ENCODE measurements at places on chromosomes 11 and 22.

DNA sequence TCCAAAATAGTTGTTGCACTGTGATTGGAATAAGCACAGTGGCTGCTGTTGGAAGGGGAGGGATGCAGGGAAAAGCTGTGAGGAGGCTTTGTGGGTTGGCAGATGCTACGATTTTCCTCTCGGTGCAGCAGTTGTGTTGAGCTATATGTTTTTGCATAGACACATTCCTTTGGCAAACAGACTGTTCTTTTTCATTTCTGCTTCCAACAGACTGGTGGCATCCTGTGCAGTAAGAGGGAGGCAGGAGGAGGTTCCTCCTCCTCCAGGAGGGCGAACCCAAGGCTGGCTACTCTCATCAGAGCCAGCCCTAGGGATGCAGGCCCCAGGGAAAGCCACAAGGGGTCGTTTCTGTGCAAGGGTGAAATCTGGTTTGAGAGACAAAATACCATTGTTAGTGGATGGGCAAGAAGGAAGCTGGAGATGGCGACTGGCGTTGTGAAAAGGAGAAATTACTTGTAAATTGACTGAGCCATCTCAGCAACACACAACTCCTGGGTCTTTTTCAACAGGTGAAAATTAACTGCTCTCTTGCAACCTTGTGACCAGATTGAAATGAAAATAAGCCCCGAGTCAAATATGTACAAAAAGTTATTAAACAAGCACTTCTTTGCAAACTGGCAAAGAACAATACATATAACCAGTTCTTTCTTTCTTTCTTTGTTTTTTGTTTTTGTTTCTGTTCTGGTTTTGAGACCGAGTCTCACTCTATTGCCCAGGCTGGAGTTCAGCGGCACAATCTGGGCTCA, 26.5 kb upstream of the UBASH3B start:
- DNase-seq, result peak; percentile 43

DNA sequence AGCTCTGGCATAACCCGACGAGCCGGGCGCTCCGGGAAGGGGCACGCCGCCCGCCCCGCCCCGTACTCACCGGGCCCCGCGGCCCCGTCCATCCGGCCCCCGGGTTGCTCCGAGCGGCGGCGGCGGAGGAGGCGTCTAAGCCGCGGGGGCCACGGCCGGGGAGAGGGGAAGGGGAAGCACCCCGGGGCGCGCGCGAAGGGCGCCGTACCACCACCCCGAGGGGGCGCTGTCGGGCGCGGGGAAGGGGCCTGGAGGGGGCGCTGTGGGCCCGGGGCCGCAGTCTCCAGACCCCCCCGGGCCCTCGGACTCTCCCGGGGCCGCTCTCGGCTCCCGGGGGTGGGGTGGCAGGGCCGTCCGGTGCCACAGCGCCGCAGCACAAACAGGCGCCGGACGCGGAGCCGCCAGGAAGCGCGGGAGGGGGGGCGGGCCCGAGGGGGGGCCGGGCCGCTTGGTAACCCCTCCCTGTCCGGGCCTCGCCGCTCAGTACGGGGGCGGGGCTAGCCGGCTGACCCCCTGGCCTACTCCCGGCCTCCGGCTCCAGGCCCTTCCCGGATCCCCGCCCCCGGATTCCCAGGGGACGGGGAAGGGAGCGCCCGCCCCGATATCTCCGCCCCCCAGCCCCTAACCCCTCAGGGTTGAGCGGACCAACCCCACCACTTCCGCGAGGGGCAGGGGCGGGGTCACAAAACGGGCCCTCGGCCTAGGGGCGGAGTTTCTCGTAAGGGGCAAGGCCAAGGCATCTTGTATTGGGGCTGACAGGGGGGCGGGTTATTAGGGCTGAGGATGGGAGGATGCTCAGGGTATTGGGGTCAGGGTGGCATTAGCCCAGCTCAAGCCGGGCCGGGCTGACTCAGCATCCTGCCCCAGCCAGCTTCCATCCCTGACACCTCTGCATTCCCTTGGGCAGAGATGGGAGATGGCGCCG, at the start of the genes EML3 and ROM1:
EML3 (minus strand) TSS at position 410 of the 925 bp plus-strand sequence; CDS start at position 92, 318 bp downstream.
ROM1 (plus strand) TSS at position 892 of the 925 bp plus-strand sequence; CDS start at position 917, 25 bp downstream.
- peak; percentile 80 for DNase-seq

DNA sequence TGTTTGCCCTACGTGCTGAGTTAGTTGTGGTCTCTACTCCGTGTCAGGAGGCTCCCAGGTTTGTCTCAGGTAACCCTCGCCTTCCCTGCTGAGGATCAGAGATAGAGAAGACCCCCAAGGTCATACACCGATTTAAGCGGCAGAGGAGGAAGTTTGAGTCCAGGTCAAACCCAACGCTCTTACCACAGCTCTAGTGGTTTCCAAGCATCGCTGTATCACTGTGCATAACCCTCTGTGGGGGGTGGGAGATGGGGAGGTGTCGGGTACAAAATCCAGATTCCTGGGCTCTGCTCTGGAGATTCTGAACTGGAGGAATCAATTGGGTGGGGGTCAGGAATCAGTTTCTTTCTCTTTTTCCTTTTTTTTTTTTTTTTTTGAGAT, 627 bp downstream of the DNAJC4 start:
- no peak for DNase-seq

DNA sequence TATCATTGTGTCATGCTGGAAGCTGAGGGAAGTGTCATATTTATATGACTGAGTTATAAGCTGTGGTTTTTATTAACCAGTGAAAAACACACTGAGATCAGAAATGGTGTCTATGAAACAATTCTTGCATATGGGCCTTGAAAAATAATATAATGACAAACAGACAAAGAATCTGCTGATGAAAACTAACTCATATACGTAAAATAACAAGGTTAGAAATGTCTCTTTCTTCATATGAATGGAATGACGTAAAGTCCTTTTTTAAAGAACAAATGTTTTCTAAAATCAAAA, 48.8 kb upstream of the PHF21B start:
- no peak for DNase-seq

DNA sequence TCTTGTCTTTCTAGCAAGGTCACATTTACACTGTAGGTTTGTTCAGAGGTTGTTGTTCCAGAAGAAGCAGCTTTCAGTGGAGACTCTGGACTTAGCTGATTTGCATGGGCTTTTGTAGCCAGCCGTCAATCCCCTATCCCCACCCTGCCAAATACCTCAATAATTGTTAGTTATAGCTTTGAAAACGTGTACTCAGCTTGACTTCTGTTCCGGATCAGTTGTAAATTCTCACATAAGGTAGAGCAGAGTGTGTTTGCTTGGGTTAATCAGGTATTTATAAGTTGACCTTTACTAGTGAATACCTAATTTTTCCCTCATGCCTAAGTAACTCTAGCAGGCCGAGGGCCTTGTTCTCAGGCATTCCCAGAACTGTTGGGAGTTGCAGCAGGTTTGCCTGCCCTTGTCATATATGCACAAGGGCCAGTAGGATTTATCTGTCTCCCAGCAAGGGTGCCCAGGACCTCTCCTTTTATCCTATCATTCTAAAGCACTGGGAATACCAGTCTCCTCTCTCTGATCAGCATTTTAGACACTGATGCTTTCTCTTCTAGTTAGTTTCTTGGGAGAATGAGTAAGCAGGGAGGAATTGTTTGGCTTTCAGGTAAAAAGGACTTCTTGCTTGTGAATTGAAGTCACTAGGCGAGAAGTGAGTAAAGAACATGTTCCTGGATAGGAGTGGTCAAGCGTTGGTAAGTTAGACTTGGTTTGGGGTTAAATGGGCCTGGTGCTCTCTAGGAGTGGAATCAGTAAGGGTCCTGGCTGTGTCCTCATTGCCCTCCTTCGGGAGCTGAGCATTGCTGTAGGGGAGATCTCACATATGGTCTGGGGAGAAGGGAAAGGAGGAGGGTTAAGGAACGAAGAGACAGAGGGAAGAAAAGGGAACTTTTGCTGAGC, 22.1 kb downstream of the STIM1 start:
- no peak for DNase-seq

DNA sequence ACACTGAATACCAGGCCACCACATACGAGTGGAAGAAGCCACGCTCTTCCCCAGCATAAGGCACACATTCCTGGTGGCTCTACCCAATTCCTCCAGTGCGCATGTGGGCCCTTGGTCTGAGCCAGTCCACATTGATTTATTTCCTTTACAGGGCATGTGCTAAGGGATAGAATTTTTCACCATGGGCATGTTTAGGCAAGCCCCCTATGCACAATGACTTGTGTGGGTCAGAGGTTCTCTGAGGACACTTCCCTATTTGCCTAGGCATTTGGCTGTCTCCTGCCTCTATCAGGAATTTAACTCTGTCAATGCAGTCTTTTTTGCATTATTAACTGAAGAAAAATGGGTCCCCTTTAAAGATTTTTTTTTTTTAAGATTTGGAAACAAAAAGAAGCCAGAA, 718.1 kb downstream of the NTM start:
- DNase-seq, result no peak

- DNase-seq, result no peak
These were observed 29.2 kb downstream of the GRAMD4 start for GRCh38 chr22:46649141-46650077.

DNA sequence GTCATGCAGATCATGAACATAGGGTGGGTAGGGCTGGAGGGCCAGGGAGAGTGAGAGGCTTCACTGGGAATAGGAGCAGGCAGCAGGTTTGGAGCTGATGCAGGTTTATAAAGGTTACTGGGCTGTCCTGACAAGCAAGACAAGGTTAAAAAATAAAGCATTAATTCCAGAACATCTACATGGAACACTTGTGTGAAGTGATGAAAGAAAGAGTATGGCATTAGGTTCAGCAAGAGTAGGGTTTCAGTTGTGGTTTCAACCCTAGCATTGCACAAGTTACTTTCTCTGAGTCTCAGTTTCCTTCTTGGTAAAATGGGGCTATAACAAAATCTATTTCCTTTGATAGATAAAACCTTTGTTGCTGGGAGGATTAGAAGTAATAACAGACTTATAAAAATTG, 114.6 kb upstream of the SESN3 start:
- no peak for DNase-seq

- no peak for DNase-seq
These were observed 11.2 kb downstream of the C11orf58 start for GRCh38 chr11:16749666-16750065.

DNA sequence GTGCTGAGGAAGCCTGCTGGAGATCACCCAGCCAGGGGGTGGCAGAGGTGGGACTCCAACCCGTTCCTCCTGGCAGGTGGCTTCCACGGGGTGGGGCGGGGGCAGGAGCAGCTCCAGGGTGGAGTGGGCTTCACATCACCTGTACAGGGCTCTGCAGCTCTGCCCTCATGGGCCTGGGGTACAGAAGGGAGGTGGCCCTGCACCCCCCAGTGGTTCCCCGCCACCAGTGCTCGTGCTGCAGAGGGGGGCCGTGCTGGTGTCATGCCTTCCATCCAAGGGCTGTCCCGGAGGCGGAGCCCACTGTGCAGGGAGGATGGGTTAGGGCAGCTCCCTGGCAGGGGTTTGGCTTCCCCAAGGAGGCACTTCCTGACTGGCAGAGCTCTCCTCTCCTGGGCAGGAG, 76.4 kb upstream of the SHISAL1 start:
- no peak for DNase-seq

- no peak for DNase-seq
These were observed 493.7 kb upstream of the CCDC90B start for GRCh38 chr11:83779876-83780275.

DNA sequence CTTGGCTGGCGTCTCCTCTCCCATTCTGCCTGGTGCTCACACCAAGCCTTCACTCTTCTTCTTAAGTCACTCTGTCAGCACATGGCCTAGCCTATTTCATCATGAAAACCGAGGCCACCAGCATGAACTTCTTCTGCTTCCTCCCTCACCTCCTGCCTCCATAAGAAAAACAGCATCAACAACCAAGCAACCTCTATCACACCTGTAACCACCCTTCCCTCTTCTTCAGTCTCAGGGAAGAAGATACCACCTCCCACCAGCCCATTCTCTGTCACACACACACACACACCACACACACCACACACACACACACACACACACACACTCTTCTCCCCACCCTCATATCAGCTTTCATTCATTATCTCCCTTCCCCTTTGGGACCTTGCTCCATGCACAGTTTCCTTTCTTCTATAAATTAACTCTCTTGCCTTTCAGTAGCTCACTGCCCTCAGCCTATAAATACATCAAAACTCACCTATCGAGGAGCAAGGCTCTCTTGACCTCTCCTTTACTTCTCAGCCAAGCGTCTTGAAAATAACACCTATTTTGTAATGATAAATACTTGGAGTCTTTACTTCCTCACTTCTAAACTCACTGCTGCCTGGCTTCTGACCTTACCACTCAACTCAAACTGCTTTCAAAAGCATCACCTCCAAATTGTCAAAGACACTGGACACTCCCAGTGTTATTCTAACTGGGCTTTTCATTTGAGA, 36.6 kb downstream of the SC5D start:
- DNase-seq, result no peak

GRCh38 chr22:17774206-17774925, at the start of gene BID:
TSS of gene BID (minus strand) at chr22:17774469. CDS start at chr22:17750116, 24,353 bp downstream.
- DNase-seq, result no peak

- DNase-seq, result no peak
These were observed 75.4 kb upstream of the DDI1 start for GRCh38 chr11:103961010-103961409.

- no peak for DNase-seq
These were observed 27.3 kb upstream of the KRTAP5-6 start for GRCh38 chr11:1669546-1670218.

DNA sequence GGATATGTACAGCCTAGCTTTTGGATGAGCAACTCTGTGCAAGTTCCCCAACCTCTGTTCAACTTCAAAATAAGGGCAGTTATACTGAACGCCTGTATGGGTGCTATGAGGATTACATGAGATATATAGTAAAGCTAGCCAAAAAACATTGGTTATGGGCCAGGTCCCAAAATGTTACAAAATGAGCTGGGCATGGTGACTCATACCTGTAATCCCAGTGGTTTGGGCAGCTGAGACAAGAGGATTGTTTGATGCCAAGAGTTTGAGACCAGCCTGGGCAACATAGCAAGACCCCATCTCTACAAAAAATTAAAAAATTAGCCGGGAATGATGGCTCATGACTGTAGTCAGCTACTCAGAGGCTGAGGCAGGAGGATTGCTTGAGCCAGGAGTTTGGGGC, 118.4 kb downstream of the TEAD1 start:
- DNase-seq, result no peak

GRCh38 chr11:48037709-48038468, 57.5 kb downstream of the PTPRJ start:
- no peak for DNase-seq

GRCh38 chr11:1088927-1089737, 14.5 kb downstream of the MUC2 start:
- DNase-seq, result no peak

DNA sequence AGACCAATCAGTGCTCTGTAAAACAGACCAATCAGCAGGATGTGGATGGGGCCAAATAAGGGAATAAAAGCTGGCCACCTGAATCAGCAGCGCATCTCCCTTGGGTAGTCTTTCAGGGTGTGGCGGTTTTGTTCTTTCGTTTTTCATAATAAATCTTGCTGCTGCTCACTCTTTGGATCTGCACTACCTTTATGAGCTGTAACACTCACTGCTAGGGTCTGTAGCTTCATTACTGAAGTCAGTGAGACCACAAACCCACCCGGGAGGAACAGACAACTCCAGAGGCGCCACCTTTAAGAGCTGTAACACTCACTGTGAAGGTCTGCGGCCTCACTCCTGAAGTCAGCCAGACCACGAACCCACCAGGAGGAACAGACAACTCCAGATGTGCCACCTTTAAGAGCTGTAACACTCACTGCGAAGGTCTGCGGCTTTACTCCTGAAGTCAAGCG, 175.5 kb upstream of the PDGFD start:
- no peak for DNase-seq

GRCh38 chr11:68120273-68121066, 718 bp downstream of the CHKA start:
- DNase-seq, result no peak

GRCh38 chr22:39239561-39240423, 5.0 kb downstream of the PDGFB start:
- no peak for DNase-seq

Measured in activated T-helper 1 cell treated with anti-CD3 and anti-CD28 coated beads, Interleukin-2, amount 50 U/mL, for 16 hours (primary cell).